T1000 (cell line): ENCODE measurements at places on chromosomes 1 and 21.

DNA sequence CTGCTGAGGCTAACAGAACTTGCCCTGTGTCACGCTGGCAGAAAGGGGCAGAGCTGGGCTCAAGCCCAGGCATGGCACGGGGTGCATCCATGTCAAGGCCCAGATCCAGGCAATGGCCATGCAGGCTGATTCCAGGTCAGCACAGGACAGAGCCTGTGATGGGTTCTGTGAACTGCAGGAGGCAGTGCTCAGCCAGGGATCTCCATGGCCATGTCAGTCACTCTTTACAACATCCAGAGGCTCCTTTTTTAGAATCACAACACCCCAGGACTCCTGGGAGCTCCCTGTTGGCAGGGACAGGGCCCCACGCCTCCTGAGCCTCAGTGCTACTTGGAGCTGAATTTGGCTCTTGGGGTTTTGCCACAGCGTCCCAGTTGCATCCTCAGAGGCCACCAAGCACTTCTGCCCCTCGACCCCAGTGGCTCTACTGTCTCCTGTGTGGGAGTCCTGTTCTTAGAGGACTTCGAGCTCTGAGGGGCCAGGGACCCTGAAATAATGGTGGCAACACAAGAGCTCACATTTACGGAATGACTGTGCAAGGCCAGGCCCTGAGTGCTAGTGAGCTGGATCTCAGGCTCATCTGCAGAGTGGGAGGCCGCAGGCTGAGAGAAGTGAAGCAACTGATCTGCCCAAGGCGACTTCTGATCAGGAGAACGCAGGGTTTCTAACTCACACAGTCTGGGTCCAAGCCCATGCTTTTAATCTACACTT is 211.5 kb downstream of the TRABD2B start:
- no peak for DNase-seq

DNA sequence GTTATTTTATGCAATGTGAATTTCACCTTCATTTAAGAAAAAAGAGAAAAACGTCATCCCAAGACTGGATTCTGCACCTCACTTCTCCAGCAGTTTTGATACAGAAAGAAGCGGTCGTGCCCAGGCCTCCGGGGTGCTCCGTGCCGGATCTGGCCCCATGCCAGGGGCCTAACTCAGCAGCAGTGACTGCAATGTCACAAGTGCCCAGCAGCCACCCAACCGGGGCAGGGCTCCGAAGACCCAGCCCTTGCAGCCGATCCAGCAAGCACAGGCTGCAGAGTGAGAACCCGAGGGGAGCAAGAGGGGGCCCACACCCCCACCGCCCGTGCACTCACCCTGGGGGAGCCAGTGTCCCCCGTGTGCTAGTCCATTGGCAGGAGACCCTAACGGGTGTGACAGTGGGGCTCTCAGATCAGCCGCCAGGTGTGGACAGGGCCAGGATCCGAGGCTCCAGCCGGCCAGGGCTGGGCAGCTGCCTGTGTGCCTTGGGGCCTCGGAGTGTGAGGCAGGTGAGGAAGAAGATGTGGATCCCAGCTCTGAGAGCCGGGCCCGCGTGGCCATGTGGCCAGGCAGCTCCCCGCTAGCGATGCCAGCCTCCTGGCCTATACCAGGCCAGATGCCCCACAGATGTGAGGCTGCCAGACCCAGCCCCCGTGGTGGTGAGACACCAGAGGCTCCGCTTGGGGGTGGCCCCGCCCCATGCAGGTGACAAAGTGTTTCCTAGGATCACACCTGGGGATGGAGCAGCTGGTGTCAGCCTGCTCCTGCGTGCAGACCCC is 60.6 kb downstream of the MEGF6 start:
- DNase-seq: no peak

DNA sequence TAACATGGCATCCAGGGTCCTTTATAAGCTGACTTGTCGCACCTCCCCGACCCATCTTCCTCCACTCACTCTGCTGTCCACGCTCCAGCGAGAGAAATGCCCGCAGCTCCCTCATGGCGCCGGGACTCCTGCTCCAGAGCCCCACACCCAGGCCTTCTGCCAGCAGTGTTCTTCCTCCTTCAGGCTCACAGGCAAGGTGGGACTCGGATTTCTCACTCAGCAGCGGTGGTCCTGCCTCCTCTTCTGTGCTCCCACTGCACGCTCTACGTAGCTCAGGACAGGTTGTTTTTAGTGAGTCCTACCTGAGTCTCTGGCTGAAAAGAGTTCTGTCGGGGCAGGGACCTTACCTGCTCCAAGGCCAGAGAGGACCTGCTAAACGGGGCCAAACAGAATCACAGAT is 11.2 kb downstream of the THEMIS2 start:
- no peak for DNase-seq

DNA sequence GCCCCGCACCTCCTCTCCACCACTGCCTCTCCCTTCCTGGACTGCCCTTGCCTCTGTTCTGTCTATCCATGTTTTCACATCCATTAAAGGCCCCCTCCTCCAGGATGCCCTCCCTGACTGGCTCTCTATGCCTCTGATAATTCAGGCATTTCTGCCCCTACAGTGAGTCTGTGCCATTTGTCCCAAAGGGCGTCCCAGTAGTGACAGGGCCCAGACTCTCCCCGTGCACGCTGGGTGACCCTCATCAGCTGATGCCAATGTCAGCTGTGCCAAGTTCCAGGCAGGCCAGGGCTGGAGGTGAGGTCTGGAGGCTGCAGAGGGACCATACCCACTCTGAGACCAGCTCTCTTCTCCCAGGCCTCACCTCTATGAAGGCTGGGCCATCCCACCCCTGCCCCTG is 3.2 kb upstream of the PLEKHG5 start:
- no peak for DNase-seq

- no peak for DNase-seq
Measured at GRCh38 chr1:240720976-240721375, 109.0 kb upstream of the GREM2 start.
